Activated naive CD8-positive, alpha-beta T cell treated with anti-CD3 and anti-CD28 coated beads, Interleukin-2, amount 10 ng/mL, durations not matched to agents 7 days and 5 days (primary cell): ENCODE measurements at places on chromosomes 2 and 18. TPM values are rescaled to one million over a fixed set of nuclear protein-coding genes. Genes with fewer than 3 reads are reported as not detected.
A peak's percentile ranks its signal among the peaks of the same experiment; 100 is the strongest.

STAT4 gene
- total RNA-seq: 177 TPM

DNA sequence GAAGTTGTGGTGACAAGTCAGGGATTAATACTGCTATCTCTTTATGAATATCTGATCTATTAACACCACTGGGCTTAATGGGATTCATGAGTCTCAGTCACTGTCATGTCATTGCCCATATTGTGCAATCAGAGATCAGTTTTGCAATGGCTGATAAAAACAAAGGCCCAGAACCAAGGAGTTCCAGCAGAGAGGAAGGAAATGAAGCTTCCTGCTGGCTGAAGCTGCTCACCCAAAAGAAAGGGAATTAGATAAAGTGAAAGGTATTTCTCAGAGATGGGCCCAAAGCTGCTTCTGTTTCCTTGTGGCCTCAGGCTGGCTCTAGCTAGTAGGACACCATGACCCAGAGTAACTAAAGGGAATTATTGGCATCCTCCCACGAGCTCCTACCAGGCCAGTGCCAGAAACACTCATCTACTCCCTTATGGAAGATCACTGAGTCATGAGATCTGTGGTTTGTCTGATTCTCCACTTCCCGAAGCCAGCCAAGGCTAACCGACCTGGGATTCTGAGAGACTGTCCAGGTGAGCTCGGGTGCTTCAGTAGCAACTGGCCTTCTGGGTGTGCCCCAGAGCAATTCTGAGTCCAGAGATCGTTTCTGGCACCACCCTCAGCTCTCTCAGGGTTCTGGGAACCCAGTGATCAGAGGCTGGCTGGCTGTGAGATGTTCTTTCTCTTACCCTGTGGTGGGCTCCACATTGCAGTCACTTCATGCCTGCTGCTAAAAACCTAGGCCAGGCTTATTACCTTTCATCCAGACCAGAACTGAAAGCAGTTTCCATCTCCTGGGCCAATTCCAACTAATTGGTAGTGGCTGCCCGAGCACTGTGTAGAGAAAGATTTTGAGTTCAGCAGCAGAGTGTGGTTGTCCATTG lies 129.5 kb upstream of the PELI1 start:
- H3K36me3 ChIP-seq: peaks cover 1% of the 10 kb centered on the region
- H3K4me1 ChIP-seq: peaks cover 17% of the 10 kb centered on the region
- no peak overlapping the region for H3K27ac ChIP-seq
- DNase-seq: no peak
- H3K4me3 ChIP-seq: no peak overlapping the region
- no peaks in the 10 kb centered on the region for H3K27me3 ChIP-seq

GRCh38 chr2:129908721-129909373 lies 70.6 kb upstream of the RAB6C start:
- H3K36me3 ChIP-seq: no peaks in the 10 kb centered on the region
- H3K27me3 ChIP-seq: peaks cover 6% of the 10 kb centered on the region
- peaks cover 2% of the 10 kb centered on the region for H3K4me1 ChIP-seq
- H3K27ac ChIP-seq: no peak overlapping the region
- H3K4me3 ChIP-seq: no peak overlapping the region

GALR1 gene
- not detected for total RNA-seq

GRCh38 chr18:55219059-55219458 lies 259.8 kb upstream of the CCDC68 start:
- DNase-seq: no peak
- H3K4me3 ChIP-seq: no peak overlapping the region
- H3K27me3 ChIP-seq: peaks cover 3% of the 10 kb centered on the region
- H3K27ac ChIP-seq: no peak overlapping the region

- no peak for DNase-seq
- no peak overlapping the region for H3K4me3 ChIP-seq
- H3K36me3 ChIP-seq: peaks cover 56% of the 10 kb centered on the region
- H3K4me1 ChIP-seq: peaks cover 5% of the 10 kb centered on the region
- H3K27me3 ChIP-seq: no peaks in the 10 kb centered on the region
These were observed 108.0 kb upstream of the LDLRAD4 start for GRCh38 chr18:13110559-13110958.

DNA sequence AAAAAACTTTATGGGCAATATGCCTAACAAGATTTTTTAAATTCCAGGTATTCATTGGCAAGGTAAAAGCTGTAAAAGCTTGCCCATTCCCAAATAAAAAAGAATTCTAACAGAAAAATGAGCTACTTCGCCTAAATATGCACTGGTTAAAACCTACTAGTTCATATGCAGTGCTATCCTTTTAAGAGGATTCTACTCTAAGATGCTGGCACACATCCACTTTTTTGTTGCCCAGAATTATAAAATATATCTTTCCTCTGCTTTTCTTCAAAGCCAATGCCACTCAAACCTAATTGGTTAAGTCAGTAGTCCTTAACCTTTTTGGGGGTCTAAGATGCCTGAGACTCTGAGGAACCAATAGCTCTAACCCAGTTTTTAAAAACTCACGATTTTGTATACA lies 3.2 kb downstream of the XPO1 start:
- H3K4me1 ChIP-seq: peaks cover 32% of the 10 kb centered on the region
- H3K27ac ChIP-seq: peak overlapping the region; percentile 99
- peak overlapping the region; percentile 95 for H3K4me3 ChIP-seq
- DNase-seq: no peak
- no peaks in the 10 kb centered on the region for H3K27me3 ChIP-seq

DNA sequence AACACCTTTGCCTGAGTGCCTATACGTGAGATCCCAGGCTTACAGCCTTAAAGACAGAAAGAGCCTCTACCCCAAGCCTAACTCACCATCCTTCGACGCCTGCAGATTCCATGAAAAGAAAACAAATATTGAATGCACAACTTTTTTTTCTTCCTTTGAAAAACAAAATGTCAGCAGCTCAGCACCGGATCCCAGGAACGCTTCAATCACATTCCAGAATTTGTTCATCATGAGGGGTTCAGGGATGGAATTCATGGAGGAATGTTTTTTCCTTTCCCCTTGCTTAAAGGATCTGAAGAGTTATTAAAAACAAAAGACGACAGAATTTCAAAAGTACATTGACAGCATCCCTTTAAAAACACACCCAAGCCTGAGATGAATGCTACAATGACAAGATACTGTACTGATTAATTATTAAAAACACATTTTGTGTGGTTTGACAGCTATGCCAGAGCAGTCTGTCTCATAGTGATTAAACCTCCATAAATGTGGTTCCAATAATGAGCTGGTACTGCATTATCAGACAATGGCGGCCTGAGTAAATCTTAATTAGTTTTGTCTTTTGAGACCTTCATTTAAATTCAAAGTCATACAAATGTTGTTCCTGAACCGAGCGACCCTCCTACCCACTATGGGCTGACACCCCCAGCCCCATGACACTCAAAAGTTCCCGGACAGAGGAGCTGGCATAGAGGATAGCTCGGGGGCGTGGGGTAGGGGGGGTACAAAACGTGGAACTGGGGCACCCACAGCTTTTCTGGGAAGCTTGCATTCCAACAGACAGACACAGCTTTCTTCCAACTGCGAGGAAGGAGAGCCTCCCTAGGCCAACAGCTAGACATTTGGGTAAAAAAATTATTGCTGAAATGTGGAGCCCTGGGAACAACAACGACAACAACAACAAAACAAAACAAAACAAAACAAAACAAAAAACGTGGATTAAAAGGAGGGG lies 227.5 kb downstream of the TTC32 start:
- DNase-seq: no peak
- no peaks in the 10 kb centered on the region for H3K4me1 ChIP-seq
- no peaks in the 10 kb centered on the region for H3K36me3 ChIP-seq
- H3K27me3 ChIP-seq: peaks cover 8% of the 10 kb centered on the region
- H3K27ac ChIP-seq: no peak overlapping the region
- no peak overlapping the region for H3K4me3 ChIP-seq

DNA sequence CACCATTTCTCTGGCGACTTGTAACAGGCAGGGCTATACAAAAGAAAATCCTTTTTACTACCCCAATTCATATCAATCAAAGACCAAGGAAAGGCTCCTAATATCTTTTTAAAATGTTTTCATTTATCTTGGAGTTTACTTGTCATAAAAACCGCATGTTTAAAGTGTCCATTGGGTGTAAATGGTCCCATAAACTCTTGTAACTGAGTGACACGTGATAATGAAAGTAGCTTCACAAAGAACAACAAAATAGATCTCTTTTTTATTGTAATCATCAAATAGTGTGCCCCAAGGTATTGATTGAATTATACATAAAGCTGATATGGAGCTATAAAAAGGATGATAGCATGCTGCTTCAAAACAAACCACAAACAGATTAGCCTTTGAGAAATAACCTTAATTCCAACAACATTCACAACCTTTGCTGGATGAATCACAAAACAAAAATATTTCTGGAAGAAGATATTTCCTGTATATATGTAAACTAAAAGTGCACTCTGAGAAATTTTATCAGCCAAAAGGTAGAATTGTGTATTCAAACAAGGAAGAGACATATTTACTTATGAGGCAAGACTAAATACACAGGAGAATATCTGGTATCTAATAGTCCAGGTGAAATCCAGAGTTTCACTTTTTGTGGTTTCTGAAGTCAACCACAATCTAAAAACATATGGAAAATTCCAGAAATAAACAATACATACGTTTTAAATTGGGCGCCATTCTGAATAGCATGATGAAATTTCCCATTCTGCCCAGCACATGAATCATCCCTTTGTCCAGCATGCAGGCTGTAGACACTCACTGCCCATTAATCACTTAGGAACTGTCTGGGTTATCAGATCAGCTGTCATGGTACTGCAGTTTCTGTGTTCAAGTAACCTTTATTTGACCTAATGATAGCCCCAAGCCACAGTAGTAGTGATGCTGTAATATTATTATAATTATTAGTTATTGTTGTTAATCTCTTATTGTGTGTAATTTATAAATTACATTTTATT lies 237.5 kb downstream of the PIK3C3 start:
- DNase-seq: no peak
- no peaks in the 10 kb centered on the region for H3K36me3 ChIP-seq
- H3K4me3 ChIP-seq: no peak overlapping the region
- peaks cover under 1% of the 10 kb centered on the region for H3K27me3 ChIP-seq
- H3K4me1 ChIP-seq: no peaks in the 10 kb centered on the region
- no peak overlapping the region for H3K27ac ChIP-seq

GRCh38 chr2:236088368-236089057 lies 79.7 kb downstream of the GBX2 start:
- H3K27ac ChIP-seq: no peak overlapping the region
- no peak overlapping the region for H3K4me3 ChIP-seq
- DNase-seq: no peak
- no peaks in the 10 kb centered on the region for H3K4me1 ChIP-seq
- H3K27me3 ChIP-seq: peaks cover 6% of the 10 kb centered on the region

DNA sequence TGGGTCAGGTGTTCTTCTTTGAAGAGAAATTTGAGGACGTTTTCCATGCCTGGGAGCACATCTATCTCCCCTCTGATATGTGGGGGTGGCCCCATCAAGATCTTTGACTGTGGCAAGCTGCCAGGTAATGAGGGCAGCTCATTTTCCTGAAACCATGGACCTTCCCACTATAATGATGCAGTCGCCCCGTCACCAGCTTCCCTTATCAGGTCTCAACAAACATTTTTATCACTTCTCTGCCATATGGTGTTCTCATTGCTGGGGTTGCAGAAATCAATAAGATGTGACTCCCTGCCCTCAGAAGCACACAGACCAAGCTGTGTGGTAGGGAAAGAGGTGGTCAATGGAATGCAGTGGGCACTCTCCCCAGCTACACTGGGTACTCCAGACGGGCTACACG lies 48.4 kb upstream of the B3GNT7 start:
- H3K27ac ChIP-seq: no peak overlapping the region
- peaks cover 1% of the 10 kb centered on the region for H3K4me1 ChIP-seq
- no peak overlapping the region for H3K4me3 ChIP-seq
- DNase-seq: no peak
- H3K27me3 ChIP-seq: peaks cover 2% of the 10 kb centered on the region

DNA sequence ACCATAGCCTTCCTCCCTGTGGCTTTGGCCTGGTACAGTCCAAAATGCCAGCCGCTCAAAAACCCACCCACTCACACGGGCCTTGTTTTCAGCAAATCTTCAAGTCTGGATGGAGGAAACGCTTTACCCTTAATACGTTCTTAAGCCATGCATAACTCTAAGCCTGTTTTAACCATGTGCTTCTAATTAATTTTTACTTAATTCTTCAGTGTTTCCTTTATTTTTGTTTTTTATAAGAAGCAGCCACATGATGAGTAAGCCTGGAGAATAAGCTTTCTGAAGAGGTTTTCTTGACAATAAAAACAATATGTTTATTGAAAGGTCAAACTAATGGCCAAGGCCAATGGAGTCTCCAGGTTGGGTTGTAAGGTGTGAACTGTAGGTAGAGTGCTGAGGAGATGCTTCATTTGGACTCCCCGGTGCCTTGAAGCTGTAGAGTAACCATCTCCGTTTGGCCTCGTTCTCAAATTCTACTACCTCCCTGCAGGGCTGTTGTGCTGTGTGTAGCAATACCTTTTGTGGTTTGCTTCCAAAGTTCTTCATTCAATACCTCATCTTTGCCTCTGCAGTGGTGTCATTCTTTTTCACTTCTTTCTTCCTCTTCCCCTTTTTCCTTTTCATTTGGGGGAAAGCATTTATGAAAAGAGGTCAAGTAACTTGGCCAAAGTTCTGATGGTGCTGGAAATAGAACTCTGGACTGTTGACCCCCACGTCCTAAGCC lies 113.7 kb downstream of the PRKCE start:
- DNase-seq: no peak
- no peak overlapping the region for H3K4me3 ChIP-seq
- H3K27me3 ChIP-seq: peaks cover 6% of the 10 kb centered on the region
- H3K4me1 ChIP-seq: peaks cover 2% of the 10 kb centered on the region

LRRTM1 gene
- not detected for total RNA-seq
